ENCODE measurements at places on chromosomes 5 and 9.
A peak's percentile ranks its signal among the peaks of the same experiment; 100 is the strongest.

- no peak for DNase-seq
Measured at GRCh38 chr5:17448877-17449276, 49.2 kb upstream of the TAF11L2 start.

DNA sequence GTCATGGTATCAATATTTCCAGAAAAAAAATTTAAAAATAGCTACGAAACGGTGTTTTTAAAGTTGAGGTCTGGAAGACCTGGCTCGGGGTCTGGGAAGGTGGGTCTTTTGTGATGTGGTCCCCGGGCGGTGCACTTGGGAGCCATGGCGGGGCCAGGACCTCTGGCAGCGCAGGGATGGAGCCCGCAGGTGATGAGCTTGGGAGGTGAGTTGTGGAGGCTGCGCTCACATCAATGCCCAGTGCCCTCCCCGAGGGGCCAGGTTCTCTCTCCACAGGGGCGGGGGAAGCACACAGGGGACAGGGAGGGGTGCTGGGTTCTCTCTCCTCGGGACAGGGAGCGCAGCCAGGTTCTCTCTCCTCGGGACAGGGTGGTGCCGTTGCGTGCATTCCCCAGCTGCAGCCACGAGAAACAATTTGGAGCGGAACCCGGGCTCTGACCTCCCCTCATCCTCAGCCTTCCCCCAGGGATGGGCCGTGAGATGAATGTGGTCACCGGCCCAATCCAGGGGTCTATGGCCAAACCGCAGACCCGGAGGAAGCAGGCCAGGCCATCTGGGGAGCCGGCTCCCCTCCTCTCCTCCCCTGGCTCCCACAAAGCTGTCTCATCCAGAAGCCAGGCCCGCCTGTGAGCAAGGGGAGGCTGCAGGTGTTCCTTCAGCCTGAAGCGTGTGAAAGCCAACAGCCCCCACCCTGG lies 25.8 kb downstream of the DBH start:
- DNase-seq: no peak

DNA sequence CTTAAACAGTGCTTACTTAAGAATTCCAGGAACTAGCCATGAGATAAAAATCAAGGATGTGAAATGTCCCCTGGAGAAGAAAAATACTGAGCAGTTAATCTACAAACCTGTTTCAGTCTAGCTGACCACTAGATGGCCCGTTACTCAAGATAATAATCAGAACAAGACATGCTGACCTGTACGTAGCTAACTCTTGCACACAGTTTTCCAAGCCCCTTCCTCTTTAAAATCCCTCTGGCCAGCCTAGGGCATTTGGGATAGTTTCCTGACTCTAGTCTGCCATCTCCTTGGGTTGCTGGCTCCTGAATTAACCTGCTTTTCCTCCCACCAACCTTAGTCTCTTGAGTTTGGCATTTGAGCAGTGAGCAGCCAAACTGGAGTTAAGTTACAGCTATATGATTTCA lies 59.2 kb upstream of the TRAF1 start:
- DNase-seq: peak; percentile 39

GRCh38 chr5:95812074-95812471 lies 10.5 kb downstream of the GLRX start:
- no peak for DNase-seq

GRCh38 chr9:105206821-105207699 lies 37.4 kb upstream of the SLC44A1 start:
- DNase-seq: no peak

DNA sequence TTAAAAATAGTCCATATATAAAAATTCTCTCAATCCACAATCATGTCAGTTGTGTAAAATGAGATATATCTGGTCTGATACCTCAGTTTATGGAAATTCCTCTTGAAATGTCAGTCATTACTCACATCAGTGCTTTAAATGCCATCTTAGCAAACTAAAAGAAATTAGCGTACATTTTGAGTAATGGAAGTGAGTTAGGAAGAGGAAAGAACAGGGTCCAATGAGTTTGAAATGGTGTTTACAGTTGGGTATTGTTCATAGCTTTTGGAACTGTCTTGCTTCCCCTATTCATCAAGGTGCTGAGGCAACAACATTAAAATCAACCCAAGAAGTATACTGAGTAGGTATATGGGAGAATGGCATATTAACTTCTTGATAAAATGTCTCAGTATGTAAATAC lies 8.7 kb upstream of the MTX3 start:
- no peak for DNase-seq

DNA sequence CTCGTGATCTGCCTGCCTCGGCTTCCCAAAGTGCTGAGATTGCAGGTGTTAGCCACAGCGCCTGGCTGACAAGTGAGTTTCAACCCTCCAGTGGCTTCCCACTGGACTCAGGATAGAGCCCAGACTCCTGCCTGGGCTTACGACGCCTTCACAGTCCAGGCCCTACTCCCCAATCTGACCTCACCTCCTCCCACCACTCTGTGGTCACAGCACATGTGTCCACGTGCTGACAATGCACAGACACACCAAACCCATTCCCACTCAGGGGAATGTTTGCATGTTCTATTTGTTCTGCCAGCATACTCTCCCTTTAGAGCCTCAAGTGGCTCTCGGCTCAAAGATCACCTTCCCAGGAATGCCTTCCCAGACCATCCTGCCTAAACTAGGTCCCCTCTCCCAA lies 31.1 kb upstream of the TRIM14 start:
- no peak for DNase-seq

- no peak for DNase-seq
Measured at GRCh38 chr5:172534229-172535107, 80.1 kb upstream of the SH3PXD2B start.

GRCh38 chr5:139369181-139369580 lies 13.9 kb downstream of the SLC23A1 start:
- DNase-seq: no peak

DNA sequence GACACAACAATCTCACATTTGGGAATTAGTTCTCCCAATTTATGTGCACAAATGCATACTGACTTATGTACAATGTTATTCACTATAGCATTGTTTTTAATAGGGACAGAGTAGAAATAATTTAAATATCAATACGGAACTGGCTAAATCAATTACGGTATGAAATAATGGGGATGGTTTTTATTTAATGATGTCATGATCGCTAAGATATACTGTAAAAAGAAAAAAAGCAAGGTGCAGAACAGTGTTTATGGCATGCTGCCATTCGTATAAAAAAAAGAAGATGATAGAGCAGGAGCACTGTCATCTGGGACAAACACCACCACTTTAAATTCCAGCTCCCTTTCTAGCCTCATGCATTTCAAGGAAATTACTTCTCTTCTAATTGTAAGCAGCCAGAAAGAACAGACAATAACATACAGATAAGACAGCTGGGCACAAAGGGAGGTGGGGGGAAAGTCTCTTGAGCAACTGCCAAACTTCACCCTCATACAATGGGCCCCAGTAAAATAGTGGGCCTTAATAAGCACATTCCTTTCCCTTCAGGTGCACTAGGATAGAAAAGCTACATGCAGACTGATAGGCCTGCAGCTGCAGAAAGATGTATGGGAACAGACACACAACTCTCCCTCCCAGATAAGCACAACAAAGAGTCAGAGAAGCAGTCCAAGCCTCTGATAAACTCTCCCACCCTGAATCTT lies 8.4 kb downstream of the SREK1IP1 start:
- no peak for DNase-seq

DNA sequence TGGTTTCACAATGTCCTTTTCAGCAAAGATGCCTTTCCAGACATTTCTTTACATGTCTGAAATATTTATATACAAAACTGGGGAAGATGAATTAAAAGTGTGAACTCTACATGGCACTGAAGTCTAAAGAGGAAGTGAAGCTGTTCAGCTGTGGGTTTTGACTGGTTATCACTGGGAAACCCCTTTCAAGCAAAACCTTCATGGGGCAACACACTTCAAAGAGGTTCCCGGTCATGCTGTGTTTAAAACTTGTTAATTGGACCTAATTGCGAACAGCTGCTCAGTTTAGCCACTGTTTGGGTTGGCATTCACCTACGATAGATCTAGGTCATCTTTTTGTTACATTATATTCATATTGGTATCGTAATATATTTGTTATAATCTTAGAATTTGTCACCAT lies 20.0 kb upstream of the GDNF start:
- no peak for DNase-seq

DNA sequence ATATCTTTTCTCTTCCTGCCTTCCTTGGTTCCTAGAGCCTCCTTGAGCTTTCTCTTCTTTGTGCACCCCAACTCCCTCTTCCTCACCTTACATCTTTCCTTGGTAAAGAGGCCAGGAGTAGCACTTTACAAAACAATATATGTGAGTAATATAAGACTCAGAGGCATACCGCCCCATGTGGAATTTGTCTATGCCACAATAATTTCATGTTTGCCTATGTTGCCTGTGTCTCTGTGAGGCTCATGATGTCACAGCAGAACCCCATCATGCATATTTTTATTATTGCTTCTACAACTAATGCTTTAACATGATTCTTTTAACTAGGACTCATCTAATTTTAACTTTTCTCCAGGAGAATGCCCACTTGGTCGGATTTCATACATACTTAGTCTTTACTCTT lies 15.0 kb upstream of the LVRN start:
- no peak for DNase-seq

DNA sequence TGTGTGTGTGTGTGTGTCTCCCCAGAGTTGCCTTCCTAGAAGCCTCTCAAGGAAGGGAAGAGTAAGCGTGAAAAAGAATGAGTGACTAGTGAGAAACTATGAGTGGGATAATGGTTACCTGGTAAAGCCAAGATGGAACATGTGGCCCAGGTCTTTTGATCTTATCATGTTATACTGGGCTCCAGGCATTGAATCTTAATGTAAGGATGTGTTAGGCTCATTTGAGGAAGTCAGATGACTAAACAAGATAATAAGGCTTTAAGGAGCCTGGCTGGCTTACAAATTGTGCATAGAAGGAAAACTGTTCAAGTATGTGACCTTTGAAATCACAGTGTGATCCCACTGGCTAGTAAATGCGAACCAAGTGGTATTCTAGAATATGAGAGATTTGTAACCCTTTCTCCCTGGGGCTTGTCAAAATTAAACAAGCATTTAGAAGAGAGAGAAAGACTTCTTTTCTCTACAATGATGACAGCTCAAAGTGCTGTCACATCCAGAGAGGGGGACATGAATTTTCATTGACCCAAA lies 29.9 kb upstream of the HMHB1 start:
- no peak for DNase-seq

DNA sequence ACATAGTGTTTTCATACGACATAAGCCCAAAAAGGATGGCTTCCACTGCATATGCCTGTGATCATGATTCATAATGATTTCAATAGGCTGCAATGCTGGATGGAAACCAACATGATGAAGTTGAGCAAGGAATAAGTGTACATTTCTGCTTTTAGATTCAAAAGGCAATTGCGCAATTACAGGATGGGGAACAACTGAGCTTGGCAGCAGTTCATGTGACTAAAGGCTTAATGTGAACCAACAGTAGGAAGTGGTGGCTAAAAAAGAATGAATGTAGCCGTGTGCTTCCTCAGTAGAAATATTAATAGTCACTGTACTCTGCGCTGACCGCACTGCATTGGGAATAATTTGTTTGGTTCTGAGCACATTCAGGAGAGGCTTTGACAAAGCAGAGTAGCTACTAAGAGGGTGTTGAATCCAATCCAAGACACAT lies 51.2 kb downstream of the SLC1A3 start:
- peak; percentile 80 for DNase-seq

DNA sequence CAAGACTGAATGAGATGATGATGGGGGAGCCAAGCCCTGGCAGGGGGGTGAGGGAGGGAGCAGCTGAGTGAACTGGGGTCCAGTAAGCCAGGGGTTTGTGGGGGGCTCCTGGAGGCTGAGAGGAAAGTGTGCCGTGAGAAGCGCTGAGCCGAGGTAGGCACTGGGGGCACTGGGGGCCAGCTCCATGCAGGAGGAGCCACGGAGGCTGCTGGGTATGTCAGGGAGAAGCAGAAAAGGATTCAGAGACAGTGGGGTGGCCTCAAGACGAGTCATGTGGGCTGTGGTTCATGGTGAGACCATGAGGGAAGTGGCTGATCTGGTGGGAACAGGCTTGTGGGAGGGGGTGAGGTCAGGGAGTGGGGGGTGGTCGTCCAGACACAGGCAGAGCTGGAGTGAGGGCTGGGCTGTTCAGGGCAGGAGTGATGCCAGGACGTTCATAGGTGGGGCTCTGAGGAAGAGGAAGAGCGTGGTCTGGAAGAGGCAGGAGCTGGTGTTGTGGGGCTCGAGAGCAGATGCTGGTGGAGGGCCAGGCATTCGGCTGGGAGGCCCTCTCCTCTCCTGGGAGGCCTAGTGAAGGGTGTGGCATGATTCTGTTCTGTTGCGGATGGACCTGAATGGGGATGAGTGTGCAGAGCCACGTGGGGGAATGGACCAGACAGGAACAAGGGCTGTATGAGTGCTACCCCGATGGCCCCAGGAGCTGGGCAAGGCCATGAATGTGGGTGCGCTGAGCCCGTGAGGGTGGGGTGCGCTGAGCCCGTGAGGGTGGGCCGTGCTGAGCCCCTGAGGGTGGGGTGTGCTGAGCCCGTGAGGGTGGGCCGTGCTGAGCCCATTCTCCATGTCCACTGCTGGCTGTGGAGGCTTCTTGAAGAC lies 92.7 kb upstream of the CACNA1B start:
- DNase-seq: no peak

DNA sequence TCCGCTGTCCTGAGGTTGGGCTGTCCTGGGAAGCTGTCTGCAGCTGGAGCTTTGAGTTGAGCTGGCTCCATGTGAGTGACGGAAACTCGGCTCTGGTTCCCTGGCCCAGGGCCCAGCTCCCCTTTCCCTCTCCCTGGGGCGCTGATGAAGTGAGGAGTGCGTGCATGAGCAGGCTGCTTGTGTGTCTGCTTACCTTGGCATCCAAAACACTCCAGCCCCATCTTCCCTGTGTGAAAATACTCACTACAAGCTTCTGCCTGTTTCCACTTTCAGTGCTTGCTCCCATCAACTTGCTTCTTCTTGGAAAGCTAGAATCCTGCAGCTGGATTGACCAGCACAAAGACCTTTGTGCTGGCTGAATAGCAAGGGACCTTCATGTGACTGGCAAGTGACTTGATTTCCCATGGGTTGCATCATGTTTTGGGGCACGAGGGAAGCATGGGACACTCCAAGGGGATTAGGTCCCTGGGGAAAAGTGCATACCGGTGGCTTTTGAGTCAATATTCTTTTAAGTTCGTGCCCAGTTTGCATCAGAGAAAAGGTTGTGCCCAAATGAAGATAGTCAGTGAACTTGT lies 198.1 kb downstream of the GADD45G start:
- DNase-seq: no peak

DNA sequence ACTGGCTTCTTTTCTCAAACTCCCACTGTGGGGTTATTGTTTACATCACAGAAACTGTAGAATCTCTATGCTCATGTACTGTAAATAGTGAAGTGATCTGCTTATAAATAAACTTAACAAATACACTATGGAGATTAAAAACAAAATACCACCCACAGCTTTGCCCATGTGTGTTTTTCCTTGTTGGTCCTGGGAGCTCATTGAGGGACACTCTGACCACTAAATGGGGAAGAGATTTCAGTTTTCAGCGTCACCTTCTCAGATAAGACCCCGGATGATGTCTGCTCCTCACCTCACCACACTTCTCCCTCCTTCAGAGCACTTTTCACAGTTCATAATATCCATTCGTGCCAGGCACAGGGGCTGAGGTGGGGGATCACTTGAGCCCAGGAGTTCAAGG lies 89.7 kb downstream of the PDE6A start:
- no peak for DNase-seq

- no peak for DNase-seq
Measured at GRCh38 chr9:12817702-12818101, 42.9 kb downstream of the LURAP1L start.

GRCh38 chr5:121976979-121977378 lies 15.2 kb downstream of the SRFBP1 start:
- DNase-seq: no peak

Data from HTR-8/SVneo (cell line).